Stimulated activated CD4-positive, alpha-beta T cell treated with anti-CD3 and anti-CD28 coated beads, Interleukin-1b, Interleukin-23, amount 100 ng/mL, for 1 hour (primary cell): ENCODE measurements at places on chromosomes 6 and 20.

DNA sequence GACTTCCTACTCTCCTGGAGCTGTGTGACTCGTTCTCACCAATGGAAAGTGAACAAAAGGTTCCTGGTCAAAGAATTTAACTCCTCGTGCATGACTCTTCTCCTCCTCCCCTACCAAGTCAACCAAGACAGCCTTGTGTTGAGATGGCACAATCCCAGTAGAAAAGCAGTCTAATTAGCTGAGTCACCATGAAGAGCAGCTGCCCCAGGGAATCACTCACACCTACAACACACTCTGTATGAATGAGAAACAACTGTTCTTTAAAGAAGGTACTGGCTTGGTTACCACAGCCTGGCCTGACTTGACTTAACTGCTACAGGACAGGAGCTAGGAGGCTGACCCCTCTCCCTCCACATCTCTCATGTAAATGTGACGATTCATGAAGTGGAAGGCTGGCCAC, 2.9 kb upstream of the HLA-DOB start:
- DNase-seq: no peak

GRCh38 chr20:42739683-42740082, 450.0 kb downstream of the PTPRT start:
- DNase-seq: no peak

DNA sequence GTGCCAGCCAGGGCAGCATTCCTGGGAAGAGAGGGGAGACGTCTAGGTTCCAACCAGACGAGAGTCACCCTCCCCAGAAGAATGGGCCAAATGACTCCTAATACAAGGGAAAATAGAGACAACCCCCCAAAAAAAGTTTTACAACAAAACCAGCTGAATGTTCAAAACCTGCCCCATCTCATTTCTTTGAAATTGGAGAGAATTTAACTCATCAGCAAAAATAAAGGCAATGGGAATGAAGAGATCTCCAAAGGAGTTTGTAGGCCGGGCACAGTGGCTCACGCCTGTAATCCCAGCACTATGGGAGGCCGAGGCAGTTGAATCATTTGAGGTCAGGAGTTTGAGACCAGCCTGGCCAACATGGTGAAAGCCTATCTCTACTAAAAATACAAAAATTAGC, 9.7 kb upstream of the EMILIN3 start:
- DNase-seq: no peak

DNA sequence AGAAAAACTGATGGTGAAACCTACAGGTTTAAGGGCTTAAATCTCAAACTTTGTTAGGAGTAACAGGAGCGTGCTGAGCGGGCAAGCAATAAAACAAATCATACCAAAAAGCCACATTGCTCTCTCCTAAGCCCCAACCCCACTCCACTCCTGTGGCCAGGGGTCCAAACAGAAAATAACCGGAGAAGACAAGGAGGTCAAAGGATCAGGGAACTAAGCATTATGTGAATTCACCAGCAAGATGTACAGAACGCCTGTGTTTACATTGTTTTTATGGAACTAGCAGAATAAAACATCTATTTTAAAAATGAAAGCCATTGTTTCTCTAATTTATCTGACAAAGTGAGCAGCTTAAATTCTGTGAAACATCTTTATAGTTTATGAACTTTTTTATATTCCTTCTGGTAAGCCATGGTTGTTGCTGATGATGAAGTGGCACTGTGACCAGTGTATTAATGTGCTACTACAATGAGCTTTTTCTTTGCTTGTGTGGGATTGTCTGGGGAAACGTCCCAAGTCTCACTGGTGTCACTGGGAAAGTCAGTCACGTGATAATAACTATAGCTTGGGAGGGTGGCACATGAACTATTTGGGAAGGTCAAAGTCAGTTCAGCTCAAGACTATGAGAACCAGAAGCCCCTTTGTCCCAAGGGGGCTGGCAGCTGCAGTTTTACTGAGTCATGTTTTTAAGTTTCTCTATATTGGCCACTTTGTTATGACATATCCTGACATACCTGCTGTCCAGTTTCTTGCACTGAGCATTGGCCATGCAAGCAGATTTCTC, 9.8 kb downstream of the FAM210B start:
- no peak for DNase-seq

GRCh38 chr6:446418-447366, 55.1 kb downstream of the IRF4 start:
- DNase-seq: peak; percentile 87

- no peak for DNase-seq
These were observed 10.7 kb upstream of the TCFL5 start for GRCh38 chr20:62872184-62872847.

- no peak for DNase-seq
These were observed 22.4 kb upstream of the TGM2 start for GRCh38 chr20:38187517-38187916.

GRCh38 chr6:139249395-139249794, 42.4 kb downstream of the TXLNB start:
- no peak for DNase-seq

- DNase-seq: no peak
These were observed 24.9 kb upstream of the PLN start for GRCh38 chr6:118523216-118523615.

- DNase-seq: no peak
These were observed 27.9 kb downstream of the FIG4 start for GRCh38 chr6:109718991-109719390.

- no peak for DNase-seq
These were observed 108.5 kb downstream of the MAP3K4 start for GRCh38 chr6:161100072-161100471.

DNA sequence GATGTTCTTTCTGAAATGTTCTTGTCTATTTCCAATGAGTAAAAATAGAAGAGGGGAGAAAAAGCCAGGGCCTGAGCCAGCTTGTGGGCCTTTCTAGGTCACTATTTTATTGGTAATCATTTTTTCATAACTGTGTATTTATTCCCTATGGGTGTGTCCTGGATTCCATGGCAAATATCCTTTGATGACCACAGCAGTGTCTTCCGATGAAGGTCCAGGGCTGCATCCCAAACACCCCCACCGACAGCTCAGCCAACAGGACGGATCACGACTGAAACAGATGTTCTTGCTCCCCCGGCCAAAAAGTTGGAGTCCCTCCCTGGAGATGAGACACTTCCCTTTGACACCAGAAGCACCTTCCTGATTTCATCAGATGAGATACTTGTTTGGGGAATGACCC, 105.4 kb upstream of the PLEKHG1 start:
- no peak for DNase-seq

- DNase-seq: peak; percentile 19
These were observed 43.9 kb upstream of the FAM135A start for GRCh38 chr6:70369332-70369950.

- no peak for DNase-seq
These were observed 265.0 kb upstream of the TAB2 start for GRCh38 chr6:149052350-149053106.

DNA sequence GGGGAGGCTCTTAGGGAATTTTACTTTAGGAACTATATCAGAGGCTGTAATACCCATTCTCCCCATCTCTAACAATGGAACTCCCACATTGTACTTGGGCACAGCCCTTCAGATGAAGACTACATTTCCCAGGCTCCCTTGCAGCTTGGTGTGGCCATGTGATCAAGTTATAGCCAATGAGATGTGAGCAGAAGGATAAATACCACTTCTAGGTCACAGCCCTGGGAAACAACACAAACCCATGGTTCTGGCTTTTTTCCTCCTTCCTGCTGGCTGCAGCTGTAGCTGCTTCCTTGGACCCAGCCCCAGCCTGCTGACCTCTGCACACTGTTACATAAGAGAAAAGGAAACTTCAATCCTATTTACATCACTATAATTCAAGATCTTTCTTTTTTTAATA, 445.9 kb upstream of the JARID2 start:
- DNase-seq: no peak

- no peak for DNase-seq
These were observed 144.6 kb upstream of the AGPAT4 start for GRCh38 chr6:161418463-161418945.

GRCh38 chr6:49606721-49607390, 29.8 kb downstream of the RHAG start:
- no peak for DNase-seq

GRCh38 chr6:92989656-92990055, 429.7 kb downstream of the EPHA7 start:
- no peak for DNase-seq

DNA sequence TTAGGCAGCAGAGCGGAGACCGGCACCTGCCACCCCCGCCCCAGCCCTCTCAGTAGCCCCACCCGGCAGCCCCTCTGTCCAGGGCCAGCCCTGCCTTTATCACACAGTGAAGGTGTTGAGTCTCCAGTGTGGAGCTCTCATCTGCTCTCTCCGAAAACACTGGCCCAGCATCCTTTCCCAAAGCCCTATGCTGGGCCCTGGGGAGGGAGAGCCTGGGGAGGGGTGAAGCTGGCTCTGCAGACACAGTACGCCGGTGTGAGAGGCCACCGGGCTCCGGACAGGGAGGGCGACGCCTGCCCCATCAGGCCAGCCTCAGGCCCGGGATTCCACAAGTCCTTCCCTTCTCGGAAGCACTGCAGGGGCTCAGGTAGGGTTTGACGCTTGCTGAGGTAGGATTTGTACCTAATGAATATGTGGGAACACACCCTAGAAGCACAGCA, 186.9 kb downstream of the ERMARD start:
- no peak for DNase-seq

GRCh38 chr6:85240787-85241385, 209.0 kb upstream of the NT5E start:
- DNase-seq: no peak

GRCh38 chr20:5933802-5934436, 16.4 kb downstream of the TRMT6 start:
- DNase-seq: no peak

GRCh38 chr20:56748476-56749377, 119.6 kb downstream of the TFAP2C start:
- DNase-seq: no peak

- DNase-seq: no peak
These were observed 88.3 kb downstream of the SASH1 start for GRCh38 chr6:148430897-148431296.

- DNase-seq: no peak
These were observed 37.5 kb upstream of the HAO1 start for GRCh38 chr20:7977709-7978108.

- no peak for DNase-seq
These were observed 48.7 kb upstream of the EXOC2 start for GRCh38 chr6:741410-742339.

- no peak for DNase-seq
These were observed 89.1 kb upstream of the ZNF184 start for GRCh38 chr6:27562027-27562410.

DNA sequence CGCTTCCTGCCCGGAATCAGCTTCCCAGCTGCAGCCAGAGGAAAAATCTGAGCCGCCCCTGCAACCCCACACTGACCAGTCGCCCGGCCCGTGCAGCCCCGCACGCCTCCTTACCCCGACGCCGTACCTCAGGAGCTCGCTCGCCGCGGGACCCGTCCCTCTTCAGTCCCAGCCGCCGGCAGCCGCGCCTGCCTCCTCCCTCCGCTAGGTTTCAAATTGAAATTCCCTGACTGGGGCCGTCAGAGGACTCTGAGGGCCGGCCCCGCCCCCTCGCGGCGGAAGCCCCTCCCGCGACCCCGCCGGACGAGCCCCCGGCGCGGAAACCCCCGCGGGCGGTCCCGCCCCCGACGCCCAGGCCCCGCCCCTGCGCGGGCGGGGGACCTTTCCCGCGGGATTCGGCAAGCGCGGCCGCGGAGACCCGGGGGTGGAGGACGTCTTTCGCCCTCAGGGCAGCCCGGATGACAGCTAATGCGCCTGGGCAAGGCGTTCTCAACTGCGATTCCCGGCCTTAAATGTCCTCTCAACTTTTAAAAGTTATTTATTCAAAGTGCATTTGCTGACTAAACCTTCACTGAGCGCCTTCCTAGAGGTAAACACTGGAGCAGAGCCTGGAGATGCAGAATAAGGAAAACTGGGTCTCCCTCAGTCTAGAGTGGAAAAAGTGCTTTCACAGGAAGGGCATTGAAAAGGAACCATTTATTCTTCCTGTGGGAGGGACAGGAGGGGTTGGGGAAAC, at the start of gene EPB41L2:
Gene EPB41L2, minus strand, starts transcription at position 218 of the 736 bp plus-strand sequence. CDS start 106,760 bp downstream, outside the sequence.
- peak; percentile 62 for DNase-seq

DNA sequence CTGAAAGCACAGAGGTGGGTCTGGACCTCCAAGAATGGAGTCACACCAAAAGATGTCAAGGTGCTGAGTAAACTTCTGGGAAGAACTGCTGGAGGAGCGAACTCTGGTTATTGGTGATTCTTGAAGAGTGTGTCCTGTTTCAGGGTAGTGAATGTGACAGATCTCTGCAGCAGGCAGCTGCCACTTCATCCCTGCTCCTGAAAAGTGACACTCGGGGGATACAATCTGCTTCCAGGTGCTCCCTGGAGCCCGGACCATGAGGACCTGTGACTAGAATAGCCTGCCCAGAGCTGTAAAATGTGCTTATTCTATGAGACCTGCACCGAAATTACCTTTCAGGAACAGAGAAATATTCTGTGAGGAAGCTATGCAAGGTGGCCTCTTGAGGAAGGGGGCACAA, 191.1 kb downstream of the FOXC1 start:
- no peak for DNase-seq

GRCh38 chr6:6969761-6970223, 138.0 kb upstream of the RREB1 start:
- no peak for DNase-seq

GRCh38 chr6:157203764-157204163, 119.6 kb downstream of the TMEM242 start:
- no peak for DNase-seq

DNA sequence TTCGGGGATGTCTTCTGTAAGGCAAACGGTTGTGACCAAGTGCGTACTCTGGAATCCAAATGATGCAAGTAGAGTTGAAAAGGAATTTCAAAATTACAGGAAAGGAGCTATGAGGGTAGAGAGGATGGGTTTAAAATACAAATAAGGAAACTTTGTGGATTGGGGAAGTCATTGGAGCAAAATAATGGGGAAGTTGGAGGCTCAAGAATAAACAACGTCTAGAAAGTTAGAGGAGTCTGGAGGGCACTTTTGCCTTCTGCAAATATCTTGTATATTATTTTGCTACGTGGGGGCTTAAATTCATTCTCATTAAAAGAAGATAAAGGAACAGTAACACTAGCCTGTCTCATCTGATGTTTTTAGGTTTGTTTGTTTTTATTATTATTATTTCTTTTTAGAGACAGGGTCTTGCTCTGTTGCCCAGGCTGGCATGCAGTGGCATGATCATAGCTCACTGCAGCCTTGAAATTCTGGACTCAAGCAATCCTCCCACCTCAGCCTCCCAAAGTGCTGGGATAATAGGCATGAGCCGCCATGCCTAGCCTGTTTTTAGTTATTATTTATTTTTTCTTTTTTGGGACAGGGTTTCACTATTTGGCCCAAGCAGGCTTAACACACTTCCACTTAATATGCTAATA, 55.0 kb upstream of the TNFAIP3 start:
- no peak for DNase-seq

GRCh38 chr6:107083921-107084320, 31.4 kb downstream of the BEND3 start:
- DNase-seq: no peak

DNA sequence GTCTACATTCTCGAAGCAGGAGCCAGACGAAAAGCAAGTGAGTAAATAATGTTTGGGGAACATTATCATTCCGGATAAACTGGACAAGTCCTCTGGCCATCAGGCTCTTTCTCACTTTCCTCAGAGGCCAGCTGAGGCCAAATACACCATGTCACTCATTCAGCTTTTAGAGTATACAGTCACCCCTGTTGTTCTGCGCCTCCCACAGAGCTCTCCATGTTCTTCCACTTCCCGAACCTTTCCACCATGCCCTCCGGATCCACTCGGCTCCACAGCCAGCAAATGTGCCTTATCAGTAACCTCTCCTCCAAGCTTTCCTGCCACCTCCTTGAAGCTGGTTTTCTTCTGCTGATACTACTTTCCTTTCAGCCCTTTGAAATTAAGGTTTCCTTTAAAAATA, 31.7 kb downstream of the LATS1 start:
- no peak for DNase-seq
